ENCODE measurements at places on chromosomes 3 and 15.

DNA sequence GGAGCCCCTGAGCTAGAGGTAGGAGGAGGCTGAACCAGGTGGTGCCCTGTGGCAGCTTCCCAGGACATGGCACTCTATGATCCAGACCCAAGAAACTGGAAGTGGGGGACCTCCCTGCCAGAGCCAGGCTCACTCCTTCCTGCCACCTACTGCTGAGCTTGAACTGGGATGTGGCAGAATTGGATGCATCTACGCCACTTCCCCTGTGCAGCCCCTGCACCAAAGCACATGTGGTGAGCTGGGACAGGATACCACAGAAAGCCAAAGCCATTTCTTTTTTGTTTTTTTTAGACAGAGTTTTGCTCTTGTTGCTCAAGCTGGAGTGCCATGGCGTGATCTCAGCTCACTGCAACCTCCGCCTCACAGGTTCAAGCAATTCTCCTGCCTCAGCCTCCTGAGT lies 518.0 kb upstream of the PPP2R3A start:
- DNase-seq: no peak

GRCh38 chr15:78976691-78977090 lies 31.8 kb upstream of the CTSH start:
- DNase-seq: no peak

DNA sequence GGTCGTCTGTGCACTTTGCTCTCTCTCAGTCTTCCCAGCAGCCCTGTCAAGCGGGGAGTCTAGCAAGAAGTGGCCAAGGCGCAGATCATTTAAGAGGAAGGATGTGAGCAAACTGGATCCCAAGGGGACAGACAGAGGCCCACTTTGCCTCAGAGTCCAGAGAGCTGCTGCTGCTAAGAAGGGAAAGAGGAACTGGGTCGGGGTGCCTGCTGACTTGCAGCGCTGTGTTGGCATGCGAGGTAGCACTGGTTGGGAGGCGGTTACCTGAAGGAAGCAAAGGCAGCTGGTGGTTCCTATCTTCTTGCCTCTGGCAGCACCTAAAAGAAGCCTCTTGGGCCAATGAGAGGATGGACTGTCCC lies 28.1 kb downstream of the SMAD3 start:
- DNase-seq: no peak

DNA sequence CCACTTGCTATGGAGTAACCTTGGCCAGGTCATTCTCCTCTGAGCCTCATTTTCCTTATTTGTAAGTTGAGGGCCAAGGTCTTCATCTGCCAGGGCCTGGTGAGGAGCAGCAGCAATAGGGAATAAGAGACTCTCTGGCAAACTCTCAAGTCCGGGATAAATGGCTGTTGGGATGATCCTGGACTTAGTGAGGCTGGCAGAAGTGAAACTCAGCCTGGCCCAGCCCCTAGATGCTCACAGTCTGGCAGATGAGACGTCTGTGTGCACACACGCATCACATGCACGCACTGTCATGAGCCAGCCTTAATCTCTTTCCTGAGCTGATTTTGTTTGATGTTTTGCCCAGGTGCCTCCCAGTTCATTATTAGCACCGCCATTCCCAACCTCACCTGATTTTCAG lies 26.8 kb downstream of the SLC6A6 start:
- DNase-seq: no peak

DNA sequence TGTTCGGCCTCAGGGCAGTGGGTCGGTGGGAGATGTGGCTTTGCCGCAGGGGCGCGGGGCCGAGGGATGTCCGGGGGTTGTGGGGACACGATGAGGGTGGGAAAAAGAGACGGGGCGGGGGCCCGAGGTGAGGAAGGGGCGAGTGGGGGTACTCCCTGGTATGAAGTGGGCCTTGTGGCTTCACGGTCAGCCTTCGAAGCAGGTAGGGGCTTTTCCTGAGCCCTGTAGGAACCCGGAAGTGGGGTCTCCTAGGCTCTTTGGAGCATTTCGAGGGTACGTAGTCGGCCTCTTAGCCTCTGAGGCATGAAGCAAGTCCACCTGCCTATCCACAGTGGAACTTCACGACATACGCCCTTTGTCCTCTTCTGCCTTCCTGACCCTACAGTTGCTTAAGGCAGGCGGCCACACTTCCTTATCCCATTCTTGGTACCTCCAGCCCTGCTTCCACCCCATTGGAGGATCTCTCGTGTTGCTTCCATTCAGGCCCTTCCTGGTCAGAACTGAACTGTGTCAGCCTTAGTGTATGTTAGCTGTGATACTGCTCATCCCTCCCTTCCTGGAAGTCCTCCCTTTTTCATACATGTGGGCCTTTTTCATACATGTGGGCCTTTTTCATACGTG lies 389 bp downstream of the ARPC4 start:
- no peak for DNase-seq

DNA sequence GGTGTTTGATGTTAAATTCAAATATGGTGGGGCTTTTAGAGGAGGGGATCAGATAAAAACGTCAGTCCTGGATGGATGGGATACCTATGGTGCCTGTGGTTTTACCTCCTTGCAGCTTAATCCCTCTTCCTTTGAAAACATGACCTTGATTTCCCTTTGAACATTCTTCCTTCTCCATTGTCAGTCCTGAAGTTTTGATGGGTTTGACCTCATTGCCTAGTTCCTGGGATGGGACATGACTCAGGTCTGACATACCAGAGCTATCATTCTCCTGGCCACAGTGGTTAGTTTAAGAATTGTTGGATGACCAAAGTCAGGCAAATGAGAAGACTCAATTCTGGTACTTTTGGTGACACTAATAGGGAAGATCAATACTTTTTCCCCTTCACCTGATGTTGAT lies 87.2 kb downstream of the PRICKLE2 start:
- DNase-seq: no peak

- no peak for DNase-seq
Observed at GRCh38 chr3:14805961-14806537, 12.7 kb upstream of the FGD5 start.

DNA sequence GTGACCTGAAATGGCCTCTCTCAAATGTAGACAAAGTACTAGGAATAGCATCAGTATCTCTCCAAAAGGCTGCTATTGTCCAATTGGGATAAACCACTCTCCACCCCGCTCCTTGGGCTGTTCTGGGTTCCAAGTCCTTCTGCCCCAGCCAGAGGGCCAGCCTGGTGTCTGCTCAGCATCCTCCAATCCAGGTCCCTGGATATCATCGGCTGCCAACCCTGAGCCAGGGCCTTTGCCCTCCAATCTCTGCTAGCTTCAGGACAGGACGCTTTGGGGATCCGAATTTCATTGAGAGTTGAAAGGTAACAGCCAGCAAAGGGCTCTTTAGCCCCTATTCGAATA lies 119.3 kb upstream of the ADPGK start:
- DNase-seq: no peak

GRCh38 chr15:84023636-84024035 lies 211.9 kb upstream of the GOLGA6L4 start:
- no peak for DNase-seq

GRCh38 chr3:115146032-115146417 lies 1.1 kb downstream of the ZBTB20 start:
- DNase-seq: no peak

- no peak for DNase-seq
Observed at GRCh38 chr3:111808439-111808838, 50.6 kb upstream of the PHLDB2 start.

GRCh38 chr15:88161636-88162035 lies 94.9 kb downstream of the NTRK3 start:
- no peak for DNase-seq
